ENCODE measurements at places on chromosomes 1 and 21. TPM values are rescaled to one million over a fixed set of nuclear protein-coding genes. Genes with fewer than 3 reads are reported as not detected.

DIP2A gene
- total RNA-seq: 22.7 TPM

LRRC8C gene
- total RNA-seq: 1.5 TPM

RHCE gene
- total RNA-seq: 8.8 TPM

SLC30A10 gene
- 14.1 TPM for total RNA-seq

TRNAU1AP gene
- 17.4 TPM for total RNA-seq

GBP4 gene
- 3.9 TPM for total RNA-seq

KRTAP7-1 gene
- total RNA-seq: not detected

DNASE2B gene
- total RNA-seq: 0.68 TPM

ADAMTS5 gene
- 2.9 TPM for total RNA-seq

TRAF5 gene
- total RNA-seq: 8.8 TPM

SOX13 gene
- 11.5 TPM for total RNA-seq

GBP3 gene
- total RNA-seq: 10.8 TPM

MAP1LC3C gene
- 0.27 TPM for total RNA-seq

BCAS2 gene
- 47.8 TPM for total RNA-seq

GJB3 gene
- 3.2 TPM for total RNA-seq

LEFTY1 gene
- total RNA-seq: 5.8 TPM

LCE1E gene
- not detected for total RNA-seq

FABP3 gene
- total RNA-seq: 23.9 TPM

HMCN1 gene
- total RNA-seq: 14.2 TPM

RNU1-1 gene
- under 0.01 TPM for total RNA-seq

FAM110D gene
- total RNA-seq: 0.10 TPM

MSH4 gene
- total RNA-seq: 0.37 TPM

TFF2 gene
- total RNA-seq: 15.5 TPM

PCP4L1 gene
- 2.6 TPM for total RNA-seq

PLA2G2F gene
- total RNA-seq: not detected

IQGAP3 gene
- total RNA-seq: 4.2 TPM

MYOCOS gene
- total RNA-seq: not detected

NOS1AP gene
- total RNA-seq: 1.1 TPM

FMO1 gene
- 79.6 TPM for total RNA-seq

DNM3 gene
- total RNA-seq: 1.5 TPM

RIIAD1 gene
- total RNA-seq: 7.9 TPM

SRSF11 gene
- 149 TPM for total RNA-seq

NOTCH2 gene
- total RNA-seq: 85.8 TPM

NVL gene
- 34.7 TPM for total RNA-seq

TSACC gene
- total RNA-seq: not detected

BTBD8 gene
- 6.1 TPM for total RNA-seq

HDAC1 gene
- 94.6 TPM for total RNA-seq

GPR37L1 gene
- not detected for total RNA-seq

HHAT gene
- 6.3 TPM for total RNA-seq

TIE1 gene
- total RNA-seq: 1.2 TPM

CCDC181 gene
- total RNA-seq: 1.3 TPM

NPHP4 gene
- total RNA-seq: 5.4 TPM

RGL1 gene
- total RNA-seq: 32.2 TPM

TEDDM1 gene
- total RNA-seq: not detected

MSTO1 gene
- 15.1 TPM for total RNA-seq

Measured in hepatocyte (in vitro differentiated cells).